ENCODE measurements at places on chromosomes 11 and 22. TPM values are rescaled to one million over a fixed set of nuclear protein-coding genes. Genes with fewer than 3 reads are reported as not detected.

GRCh38 chr11:60891103-60891741, 15.2 kb downstream of the PRPF19 start:
- no peak for DNase-seq

DNA sequence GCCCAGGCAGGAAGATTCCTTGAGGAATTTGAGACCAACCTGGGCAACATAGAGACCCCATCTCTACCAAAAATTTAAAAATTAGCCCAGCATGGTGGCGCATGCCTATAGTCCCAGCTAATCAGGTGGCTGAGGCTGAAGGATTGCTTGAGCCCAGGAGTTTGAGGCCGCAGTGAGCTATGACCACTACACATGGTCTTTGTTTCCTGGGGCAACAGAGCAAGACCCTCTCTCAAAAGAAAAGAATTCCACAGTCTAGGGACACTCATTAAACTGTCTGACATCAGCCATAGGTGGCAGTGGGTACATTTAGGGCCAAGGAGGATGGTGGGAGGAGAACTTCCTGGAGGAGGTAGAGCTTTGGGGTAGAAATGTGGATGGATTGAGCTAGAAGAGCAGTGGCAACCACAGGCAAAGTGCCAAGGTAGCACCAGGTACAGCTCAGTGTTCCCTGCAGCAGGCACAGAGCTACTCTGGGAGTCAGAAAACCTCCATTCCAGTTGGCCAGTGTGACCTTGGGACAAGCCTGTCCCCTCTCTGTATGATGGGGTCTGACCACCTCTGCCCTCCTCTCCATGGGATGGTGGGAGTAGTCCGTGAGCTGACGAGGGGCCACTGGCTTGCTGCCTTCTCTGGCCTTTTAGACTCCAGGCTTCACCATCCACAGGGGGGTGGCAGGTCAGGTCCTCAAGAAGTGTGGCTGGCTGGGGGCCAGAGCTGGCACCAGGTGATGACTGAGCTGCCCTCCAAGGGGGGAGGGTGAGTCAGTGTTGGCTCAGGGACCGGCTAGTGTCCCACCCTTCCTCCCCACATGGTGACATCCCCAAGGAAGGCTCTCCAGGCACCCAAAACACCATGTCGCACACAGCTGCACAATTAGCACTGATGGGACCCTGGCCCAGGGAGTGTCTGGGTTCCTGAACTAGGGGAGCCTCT, 3.7 kb upstream of the CLCF1 start:
- DNase-seq, result no peak

- no peak for DNase-seq
Measured at GRCh38 chr22:35016909-35017308, 49.0 kb upstream of the ISX start.

The MRGPRX3 gene
- not detected for polyA plus RNA-seq

The PTGDR2 gene
- 0.24 TPM for polyA plus RNA-seq
